SK-N-DZ (cell line): ENCODE measurements at places on chromosomes 3 and 15.

GRCh38 chr3:196763179-196763578 lies 23.5 kb downstream of the PAK2 start:
- no peak for DNase-seq

DNA sequence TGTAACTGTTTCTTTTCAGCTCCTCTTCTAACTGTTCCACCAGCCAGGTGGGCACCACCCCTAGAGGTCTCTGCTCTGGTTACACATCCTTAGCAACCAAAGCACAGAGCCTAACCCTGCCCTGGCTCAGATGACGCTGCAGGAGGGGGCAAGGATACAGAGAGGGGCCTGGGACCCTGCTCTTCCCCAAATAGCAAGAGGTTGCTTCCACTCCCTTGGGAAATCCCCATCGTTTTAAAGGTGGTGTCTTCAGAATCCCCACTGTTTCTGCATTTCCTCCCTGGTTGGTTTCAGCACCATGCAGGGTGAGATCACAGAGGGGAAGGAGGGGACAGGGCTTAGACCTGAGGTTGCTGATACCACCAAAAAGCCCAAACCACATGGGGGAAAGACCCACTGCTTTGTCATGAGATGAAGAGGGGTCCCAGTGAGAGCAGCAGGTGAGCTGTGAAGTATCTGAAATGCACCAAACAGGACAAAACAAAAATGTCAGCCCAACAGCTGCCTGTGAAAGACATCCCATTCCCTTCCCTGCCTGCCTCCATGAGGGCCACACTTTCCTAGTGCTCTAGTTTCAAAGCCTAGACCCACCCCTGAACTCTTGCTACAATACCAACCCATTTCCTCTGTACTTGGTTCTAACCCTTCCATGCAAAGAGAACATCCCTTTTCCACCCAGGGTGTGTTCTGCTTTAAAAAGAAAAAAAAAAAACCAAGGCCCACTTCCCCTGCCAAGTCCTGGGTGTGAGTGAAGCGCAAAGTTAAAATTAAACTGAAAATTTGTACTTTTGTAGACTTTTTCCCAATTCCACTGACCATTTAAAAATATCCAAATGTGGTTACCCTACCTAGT lies 29.0 kb downstream of the ANP32A start:
- DNase-seq: no peak

GRCh38 chr15:58923696-58924300 lies 9.7 kb downstream of the SLTM start:
- no peak for DNase-seq

GRCh38 chr3:87197531-87197930 lies 29.6 kb upstream of the CHMP2B start:
- no peak for DNase-seq

DNA sequence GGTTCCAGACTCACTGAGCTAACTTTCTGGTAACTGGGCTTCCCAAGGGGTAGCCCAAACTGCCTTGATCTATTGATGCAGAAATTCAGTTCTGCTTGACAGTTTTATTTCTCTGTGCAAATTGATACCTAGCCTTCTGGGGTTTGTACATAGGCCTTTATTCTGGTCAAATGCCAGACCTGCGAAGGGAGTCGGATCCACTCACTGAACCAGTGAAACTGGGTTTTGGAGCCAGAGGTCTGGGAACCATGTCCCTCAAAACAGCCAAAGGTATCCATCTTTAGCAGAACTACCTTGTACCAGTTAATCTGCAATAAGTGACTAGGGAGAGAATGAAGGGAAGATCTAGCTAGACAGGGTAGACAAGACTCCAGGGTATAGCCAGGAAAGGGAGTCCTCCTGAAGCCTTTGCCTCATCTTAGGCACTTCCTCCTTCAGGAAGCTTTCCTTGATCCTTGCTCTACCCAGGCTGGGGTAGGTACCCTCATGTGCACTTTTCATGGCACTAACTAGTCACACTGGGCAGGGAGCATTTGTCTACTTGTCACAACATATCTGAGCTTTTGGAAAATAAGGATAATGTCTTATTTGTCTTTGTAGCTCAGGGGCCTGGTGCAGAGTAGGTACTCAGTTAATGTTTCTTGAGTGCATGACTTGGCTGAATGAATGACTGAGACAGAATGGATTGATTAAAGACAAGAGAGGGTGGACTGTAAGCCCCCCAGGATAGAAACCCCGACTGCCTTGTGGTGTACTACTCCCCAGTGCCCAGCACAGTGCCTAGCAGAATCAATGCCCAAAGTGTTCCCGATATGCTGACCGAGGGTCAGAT lies 1.4 kb upstream of the SNX33 start:
- DNase-seq: no peak

DNA sequence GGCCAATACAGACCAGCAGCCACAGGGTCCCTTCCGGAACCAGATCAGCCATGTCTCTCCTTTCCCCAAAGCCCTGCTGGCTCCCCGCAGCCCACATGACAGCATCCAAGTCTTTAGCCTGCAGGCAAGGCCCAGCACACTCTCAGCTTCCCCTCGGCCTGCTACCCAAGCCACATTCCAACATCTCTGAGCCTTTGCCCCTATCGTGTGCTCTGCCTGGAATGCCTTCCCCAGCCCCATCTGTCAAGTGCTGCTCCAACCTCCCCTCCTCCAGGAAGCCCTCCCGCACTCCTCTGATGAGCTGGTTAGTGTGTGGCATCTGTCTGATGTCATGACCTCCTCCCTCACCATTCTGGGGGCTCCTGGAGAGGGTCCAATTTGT lies 8.5 kb downstream of the PLXND1 start:
- no peak for DNase-seq

GRCh38 chr15:77644543-77645247 lies 12.0 kb upstream of the LINGO1 start:
- DNase-seq: no peak

- DNase-seq: no peak
These were observed 415.3 kb upstream of the WNT5A start for GRCh38 chr3:55902221-55902900.

DNA sequence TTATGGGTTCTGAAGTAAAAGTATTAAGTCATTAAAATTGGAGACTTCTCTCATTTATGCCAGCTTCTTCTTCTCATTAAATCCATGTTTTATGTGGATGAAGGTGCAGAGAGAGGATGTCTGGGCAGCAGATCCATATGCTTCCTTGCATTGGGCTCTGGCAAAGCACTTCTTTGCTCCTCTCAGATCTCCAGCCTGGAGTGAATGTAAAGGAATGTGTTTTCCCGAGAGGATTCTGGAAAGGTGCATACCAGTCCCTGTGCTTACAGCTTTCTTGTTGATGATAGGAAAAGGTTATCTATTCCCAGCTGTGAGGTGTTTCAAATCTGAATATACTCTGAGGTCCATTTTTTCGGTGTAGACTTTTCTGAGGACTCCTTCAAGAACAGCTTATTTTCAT lies 79.9 kb upstream of the PEX5L start:
- DNase-seq: no peak

DNA sequence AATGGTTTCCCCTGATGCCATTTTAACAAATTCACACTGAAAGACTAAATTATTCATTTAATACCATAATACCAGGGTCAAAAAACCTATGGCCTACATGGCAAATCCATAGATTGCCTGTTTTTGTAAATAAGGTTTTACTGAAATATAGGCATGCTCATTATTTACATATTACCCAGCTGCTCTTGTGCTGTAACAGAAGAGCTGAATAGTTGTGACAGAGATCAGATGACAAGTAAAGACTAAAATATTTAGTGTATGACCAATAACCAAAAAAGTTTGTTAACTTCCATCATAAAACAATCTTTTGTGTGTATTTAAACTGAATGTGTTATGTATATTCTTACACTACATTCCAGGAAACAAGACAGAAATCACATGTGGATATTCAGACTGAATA lies 60.2 kb downstream of the DENND4A start:
- DNase-seq: no peak

GRCh38 chr15:69468241-69469121 lies 15.9 kb downstream of the RPLP1 start:
- DNase-seq: peak; percentile 49

DNA sequence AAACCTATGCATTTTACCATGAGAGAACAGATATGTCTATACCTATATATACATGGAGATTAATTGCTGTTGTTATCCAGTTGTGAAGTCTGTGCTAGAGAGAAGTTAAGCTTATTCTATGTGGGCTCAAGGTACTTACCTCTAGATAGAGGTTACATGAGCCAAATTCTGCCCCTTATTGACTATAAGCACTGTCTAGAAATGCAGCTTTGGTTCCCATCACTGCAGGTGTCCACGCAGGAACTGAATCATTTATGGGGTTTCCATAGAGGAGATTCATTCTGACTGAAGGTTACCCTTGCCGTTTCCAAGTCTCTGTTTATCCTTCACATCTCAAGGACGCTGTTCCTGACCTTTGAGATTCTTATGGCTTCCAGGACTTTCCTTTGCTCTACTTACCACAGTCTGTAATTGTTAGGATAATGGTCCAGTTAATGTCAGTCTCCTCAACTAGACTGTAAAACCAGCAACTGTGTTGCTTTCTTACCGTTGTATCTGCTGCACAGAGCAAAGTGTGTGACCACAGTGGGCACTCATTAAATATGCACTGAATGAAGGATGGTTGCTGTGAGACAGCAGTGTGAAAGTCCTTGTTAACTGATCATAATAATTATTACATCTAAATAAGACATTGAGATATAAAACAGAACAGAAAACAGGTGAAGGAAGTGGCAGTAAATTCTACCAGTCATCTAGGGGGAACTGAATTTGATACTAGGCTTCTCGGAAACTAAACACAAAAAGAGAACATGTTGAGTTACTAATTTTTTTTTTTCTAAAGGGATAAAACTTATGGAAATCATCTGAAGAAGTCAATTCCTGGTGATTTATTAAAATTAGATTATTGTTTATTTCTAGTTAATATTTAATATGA lies 44.0 kb upstream of the BCL6 start:
- no peak for DNase-seq

DNA sequence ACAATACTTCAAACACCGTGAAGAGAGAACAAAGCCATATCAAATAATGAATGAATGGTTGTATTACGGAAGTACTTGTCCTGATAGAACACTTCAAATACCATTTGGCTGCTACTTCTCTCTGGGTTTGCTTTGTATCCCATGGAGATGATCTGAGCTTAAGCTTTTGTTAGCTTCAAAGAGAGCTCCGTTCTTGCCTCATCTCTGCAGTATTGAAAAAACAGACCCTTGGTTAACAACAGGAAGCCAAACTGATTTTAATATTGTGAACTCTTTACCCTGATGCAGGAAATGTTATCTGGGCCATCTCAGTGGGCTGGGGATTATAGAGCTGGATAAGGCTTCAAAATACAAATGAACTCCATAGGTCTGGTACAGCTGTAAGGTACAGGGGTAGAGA lies 101.0 kb downstream of the CHL1 start:
- no peak for DNase-seq

DNA sequence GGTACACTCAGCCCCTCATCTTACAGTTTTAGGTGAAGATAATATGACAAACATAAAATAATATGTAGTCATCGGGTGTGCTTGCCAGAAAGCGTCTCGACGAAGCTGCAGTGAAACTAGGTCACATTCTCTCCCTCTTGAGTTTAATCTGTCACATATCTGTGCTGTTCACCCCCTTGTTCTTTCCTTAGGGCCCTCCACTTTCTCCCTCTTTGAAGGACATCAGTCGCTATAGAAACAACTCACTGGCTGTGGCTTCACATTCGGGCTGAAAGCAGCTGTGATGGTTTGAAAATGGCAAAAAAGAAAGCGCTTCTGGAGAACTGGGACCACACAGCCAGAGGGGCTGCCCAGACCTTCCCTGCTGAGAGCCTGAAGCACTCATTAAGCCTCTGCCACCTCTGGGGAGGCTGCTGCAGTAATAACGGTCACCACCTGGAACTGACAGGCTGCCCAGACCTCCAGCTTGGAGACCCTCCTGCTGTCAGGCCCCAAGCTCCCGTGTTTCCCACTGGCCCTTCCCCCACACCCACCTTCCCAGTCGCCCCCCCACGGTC lies 50.3 kb downstream of the ABTB1 start:
- DNase-seq: no peak

DNA sequence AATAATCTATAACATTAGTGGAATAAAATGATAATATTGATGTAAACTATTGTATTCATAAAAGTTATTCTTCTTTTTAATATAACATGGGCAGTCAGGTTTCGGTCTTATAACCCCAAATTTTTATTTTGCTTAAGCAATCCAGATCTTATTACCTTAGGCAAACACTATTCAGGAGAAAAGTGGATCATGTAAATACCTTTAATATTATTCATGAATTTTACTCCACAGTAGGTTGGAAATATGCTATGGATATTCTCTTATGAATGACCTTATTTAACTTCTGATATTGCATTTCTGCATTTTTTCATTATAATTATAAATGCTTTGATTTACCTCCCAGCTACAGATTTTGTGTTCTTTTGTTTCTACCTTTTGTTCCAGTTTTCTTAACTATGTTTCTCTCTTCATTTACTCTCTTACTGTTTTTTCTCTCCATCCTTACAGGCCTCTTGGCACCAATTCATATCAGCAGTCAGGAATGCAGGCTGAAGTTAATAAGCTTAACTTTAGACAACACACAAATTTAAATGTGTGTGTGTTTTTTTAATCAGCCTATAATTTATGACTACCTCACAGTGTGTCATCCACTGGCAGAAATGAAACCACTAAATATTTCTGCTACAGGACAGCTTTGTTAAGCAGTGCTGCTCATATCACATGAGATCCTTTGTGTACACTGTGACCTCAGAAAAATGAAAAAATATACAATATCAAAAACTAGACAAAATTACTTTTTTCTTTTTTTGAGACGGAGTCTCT lies 111.0 kb downstream of the NSUN3 start:
- DNase-seq: no peak

DNA sequence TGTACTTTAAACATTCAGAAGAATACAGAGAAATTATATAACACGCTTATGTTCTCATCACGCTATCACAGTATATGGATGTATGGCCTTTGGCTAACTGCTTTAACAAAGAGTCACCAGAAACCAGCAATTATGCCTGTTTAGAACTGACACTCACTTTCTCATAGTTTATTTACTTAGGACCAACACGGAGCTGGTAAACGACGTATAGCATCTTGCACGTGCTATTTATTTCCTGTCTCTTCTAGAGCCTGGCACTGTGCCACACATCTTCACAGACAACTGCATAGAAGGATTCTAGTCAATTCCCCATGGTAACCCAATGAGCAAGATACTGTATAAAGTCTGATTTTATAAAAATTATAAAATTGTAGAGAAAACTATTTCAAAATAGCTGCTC lies 43.6 kb downstream of the TBC1D2B start:
- DNase-seq: no peak

DNA sequence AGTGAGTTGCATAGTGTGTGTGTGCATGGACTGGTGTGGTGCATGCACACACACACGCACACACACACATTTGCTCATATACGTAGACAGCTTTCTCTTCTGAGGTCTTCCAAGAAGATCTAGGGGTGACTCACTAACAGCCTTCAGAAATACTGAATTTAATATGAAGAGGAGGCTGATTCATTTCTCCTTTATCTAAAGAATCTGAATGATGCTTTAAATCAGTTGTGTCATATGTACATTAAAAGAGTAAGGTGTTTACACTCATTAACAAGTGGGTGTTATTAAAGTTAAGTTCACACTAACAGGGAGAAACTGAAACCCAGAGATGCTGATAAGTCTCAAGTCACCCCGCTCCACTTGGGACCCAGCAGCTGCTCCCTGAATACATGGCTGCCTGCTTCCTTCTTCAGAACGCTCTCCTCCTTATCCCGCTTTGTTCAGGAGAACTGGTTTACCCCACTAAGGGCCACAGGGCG lies 22.0 kb downstream of the TMPRSS7 start:
- DNase-seq: no peak

GRCh38 chr3:170012683-170013400 lies 25.0 kb upstream of the GPR160 start:
- DNase-seq: no peak
